ENCODE measurements at places on chromosomes 3 and 15.

GRCh38 chr3:108342837-108343486 lies 46.6 kb downstream of the HHLA2 start:
- no peaks in the 10 kb centered on the region for H3K27me3 ChIP-seq
- no peaks in the 10 kb centered on the region for H3K36me3 ChIP-seq
- DNase-seq, result no peak

GRCh38 chr3:171888466-171888865 lies 45.3 kb downstream of the TMEM212 start:
- H3K4me3 ChIP-seq, result no peak overlapping the region
- H3K27ac ChIP-seq, result no peak overlapping the region
- no peak for DNase-seq

- no peak for DNase-seq
- H3K27ac ChIP-seq, result no peak overlapping the region
- no peaks in the 10 kb centered on the region for H3K4me1 ChIP-seq
- H3K4me3 ChIP-seq, result no peak overlapping the region
Observed at GRCh38 chr15:35665896-35666536, 120.1 kb upstream of the DPH6 start.

GRCh38 chr3:42500091-42500490 lies 2.4 kb upstream of the VIPR1 start:
- no peaks in the 10 kb centered on the region for H3K4me1 ChIP-seq

DNA sequence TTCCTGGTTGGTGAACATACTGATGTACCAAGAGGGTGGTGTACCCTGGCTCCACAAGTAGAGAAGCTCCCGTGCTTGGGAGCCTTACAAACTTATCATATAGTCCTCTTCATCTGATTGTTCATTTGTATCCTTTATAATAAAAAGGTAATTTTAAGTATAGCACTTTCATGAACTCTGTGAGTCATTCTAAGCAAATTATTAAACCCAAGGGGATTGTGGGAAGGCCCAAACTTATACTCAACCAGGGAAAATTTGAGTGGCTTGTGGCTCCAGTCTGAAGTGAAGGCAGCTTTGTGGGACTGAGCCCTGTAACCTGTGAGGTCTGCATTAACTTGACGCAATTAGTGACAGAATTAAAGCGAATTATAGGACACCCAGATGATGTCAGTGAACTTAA lies 29.0 kb downstream of the TTBK2 start:
- H3K27ac ChIP-seq, result no peak overlapping the region
- no peaks in the 10 kb centered on the region for H3K27me3 ChIP-seq
- no peaks in the 10 kb centered on the region for H3K4me1 ChIP-seq
- no peaks in the 10 kb centered on the region for H3K36me3 ChIP-seq

DNA sequence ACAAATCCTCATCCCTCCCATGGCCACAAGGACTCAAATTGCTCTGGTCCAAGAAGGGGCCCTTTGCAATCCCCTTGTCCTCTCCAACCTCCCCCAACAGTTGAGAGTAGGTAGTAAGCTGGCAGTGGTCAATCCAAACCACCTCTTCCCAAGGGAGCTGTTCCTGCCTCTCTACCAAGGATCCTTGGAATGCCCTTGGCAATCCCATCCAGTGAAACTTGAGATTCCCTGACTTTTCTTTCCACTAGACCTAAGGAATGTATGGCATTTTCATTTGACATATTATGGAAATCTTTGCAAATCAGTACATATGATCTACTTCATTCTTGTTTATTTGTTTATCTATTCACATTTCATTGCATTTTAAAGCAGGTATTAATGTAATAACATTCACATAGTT lies 4.8 kb upstream of the RBP2 start:
- no peaks in the 10 kb centered on the region for H3K27me3 ChIP-seq
- H3K27ac ChIP-seq, result no peak overlapping the region
- no peak overlapping the region for H3K4me3 ChIP-seq
- no peaks in the 10 kb centered on the region for H3K36me3 ChIP-seq
- peaks cover 8% of the 10 kb centered on the region for H3K4me1 ChIP-seq
- DNase-seq, result no peak

DNA sequence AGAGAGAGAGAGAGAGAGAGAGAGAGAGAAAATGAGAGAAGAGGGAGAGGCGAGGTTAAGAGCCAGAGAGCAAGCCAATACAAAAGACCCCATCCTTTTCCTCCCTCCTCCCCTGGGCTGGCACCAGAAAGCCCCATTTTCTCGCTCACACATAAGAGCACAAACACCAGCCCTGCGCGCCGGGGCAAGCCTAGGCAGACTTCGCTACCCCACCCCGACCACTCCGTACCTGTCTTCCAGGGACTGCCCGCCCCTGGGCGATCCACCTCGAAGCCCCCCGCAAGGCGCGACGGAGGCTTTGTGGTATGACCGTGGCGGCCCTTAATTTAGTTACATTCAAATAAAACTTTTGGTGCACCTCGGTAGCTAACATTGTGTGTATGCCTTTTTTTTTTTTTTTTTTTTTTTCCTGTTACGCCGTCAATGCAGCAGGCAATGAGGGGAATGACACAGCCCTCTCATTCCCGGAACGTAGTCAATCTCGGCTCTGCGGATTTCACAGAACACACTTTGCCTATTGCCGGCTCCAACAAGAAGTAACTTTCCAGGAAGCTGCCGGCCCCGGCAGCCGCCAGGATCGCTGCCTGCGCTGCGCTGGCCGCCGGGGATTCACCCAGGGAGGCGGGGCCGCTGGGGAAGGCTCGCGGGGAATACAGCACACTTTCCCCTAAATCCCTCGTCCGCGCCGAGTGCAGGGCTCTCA lies 7.7 kb downstream of the BCL6 start:
- no peak overlapping the region for H3K4me3 ChIP-seq
- no peaks in the 10 kb centered on the region for H3K27me3 ChIP-seq
- no peaks in the 10 kb centered on the region for H3K4me1 ChIP-seq
- no peak overlapping the region for H3K27ac ChIP-seq
- no peaks in the 10 kb centered on the region for H3K36me3 ChIP-seq

GRCh38 chr3:118900737-118901525 lies 133.7 kb downstream of the IGSF11 start:
- no peak overlapping the region for H3K27ac ChIP-seq
- no peak overlapping the region for H3K4me3 ChIP-seq
- no peaks in the 10 kb centered on the region for H3K4me1 ChIP-seq
- no peak for DNase-seq
- no peaks in the 10 kb centered on the region for H3K36me3 ChIP-seq
- no peaks in the 10 kb centered on the region for H3K27me3 ChIP-seq

- H3K27me3 ChIP-seq, result no peaks in the 10 kb centered on the region
- no peak overlapping the region for H3K27ac ChIP-seq
- H3K36me3 ChIP-seq, result peaks cover 62% of the 10 kb centered on the region
- DNase-seq, result no peak
Observed at GRCh38 chr15:48781017-48781416, 29.9 kb downstream of the CEP152 start.

GRCh38 chr3:63287610-63288009 lies 9.5 kb downstream of the SYNPR start:
- H3K36me3 ChIP-seq, result no peaks in the 10 kb centered on the region
- no peaks in the 10 kb centered on the region for H3K4me1 ChIP-seq
- no peak overlapping the region for H3K4me3 ChIP-seq
- H3K27me3 ChIP-seq, result no peaks in the 10 kb centered on the region
- DNase-seq, result no peak
- H3K27ac ChIP-seq, result no peak overlapping the region
